ENCODE measurements at places on chromosomes 3 and 15.

DNA sequence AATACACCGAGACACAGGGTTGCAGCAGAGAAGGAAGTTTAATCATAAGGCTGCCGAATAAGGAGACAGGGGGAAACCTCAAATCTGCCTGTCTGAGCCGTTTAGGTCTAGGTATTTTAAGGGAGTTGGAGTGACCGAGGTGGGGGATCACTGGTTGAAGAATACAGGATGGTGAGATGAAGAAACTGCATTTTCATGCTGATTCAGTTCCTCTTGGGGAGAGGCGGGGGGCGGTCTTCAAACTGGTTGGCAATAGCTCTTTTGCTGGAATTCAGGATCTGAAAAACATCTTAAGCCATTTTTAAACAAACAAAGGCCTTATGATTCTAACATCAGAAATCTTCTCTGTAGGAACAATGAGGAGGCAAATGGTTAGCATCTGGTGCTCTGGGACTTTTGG, 699.5 kb upstream of the CFAP20DC start:
- no peak for DNase-seq

DNA sequence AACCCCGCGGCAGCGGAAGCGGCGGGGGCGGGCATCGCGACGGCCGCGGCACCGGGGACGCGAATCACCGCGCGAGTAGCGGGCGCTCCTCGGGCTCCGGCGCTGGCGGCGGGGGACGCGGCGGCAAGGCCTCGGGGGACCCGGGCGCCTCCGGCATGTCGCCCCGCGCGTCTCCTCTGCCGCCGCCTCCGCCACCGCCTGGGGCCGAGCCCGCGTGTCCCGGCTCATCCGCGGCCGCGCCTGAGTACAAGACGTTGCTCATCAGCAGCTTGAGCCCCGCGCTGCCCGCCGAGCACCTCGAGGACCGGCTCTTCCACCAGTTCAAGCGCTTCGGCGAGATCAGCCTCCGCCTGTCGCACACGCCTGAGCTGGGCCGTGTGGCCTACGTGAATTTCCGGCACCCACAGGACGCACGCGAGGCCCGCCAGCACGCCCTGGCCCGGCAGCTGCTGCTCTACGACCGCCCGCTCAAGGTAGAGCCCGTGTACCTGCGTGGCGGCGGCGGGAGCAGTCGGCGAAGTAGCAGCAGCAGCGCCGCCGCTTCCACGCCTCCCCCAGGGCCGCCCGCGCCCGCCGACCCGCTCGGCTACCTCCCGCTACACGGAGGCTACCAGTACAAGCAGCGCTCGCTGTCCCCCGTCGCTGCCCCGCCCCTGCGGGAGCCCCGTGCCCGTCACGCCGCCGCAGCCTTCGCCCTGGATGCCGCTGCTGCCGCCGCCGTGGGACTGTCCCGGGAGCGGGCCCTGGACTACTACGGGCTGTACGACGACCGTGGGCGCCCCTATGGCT, 675 bp downstream of the RBM15B start:
- no peak for DNase-seq

DNA sequence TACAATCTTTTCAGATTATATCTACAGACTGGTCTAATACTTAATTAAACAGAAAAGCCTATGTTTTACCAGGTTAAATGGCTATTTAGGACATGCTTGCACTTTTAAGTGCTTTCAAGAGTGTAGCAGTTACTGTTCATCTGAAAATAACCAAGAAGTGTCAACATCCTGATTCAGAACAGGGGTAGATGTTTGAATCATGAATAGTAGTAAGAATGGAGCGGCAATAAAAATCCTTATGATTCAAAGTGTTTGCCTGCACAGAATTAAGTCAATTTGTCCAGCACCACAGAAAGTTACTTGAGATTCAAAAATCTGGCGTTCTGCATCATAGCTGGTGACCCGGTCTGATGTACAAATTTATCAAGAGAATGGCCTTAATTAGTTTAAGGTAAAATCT, 48.3 kb downstream of the GREM1 start:
- DNase-seq, result no peak

DNA sequence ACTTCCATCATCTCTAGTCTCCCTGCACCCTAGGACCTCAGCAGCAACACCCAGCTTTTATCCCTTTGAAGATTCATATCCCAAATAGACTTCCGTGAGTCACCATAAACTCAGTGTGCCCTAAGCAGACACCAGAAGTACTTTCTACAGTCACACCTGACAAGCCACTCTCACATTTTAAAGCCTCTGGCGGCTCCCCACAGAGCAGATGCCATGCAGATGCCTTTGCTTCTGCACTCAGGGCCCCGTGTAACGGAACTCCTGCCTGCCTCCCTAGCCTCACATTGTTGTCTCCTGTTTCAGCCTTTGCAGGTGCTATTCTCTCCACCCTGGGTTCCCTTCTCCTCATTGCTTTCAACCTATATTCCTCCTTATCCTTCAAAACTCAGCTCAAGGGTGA, 155.5 kb upstream of the SLC24A5 start:
- DNase-seq, result no peak

GRCh38 chr3:34202975-34203374, 404.5 kb downstream of the PDCD6IP start:
- no peak for DNase-seq

DNA sequence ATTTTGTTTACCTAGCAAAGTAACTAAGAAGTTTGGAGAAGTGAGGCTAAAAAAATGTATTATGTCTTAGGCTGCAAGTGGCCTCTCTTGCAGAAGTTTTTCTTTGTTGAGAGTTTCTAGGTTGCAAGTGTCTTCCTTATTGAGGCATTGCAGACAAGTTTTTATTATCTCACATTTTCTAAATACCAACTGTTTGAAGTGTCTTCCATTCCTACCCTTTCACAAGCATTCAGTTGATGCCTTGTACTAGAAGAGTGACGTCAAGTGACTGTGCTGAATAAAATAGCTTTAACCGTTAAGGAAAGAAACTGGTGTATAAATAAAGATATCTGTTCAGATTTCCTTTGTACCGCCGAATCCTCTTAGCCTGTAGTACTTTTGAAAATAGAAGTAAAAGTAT, 123.3 kb downstream of the ALCAM start:
- DNase-seq, result no peak

- no peak for DNase-seq
Measured at GRCh38 chr15:36832774-36833463, 253.5 kb downstream of the CDIN1 start.

- no peak for DNase-seq
Measured at GRCh38 chr3:5188419-5189221, 1.1 kb downstream of the EDEM1 start.

DNA sequence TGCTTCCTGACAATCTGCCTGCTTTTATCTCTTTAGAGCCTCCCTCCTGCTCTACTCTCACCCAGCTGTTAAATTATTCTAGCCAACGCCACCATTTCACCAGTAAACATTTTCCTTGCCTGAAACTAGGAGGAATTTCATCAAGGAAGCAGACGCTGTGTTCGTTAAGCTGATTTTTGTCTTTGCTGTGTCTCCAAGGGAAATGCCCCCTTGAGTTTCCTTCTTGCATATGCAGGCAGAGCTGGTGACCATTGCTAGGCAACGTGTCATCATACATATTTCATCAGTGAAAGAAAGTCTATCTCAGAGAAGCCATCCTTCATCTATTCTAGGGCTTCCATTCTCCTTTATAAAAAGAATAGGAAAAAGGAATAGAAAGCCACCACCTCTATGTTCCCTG, 87.0 kb upstream of the ST8SIA2 start:
- DNase-seq, result no peak

GRCh38 chr3:127412578-127413317, 124.9 kb upstream of the PRR20G start:
- no peak for DNase-seq

DNA sequence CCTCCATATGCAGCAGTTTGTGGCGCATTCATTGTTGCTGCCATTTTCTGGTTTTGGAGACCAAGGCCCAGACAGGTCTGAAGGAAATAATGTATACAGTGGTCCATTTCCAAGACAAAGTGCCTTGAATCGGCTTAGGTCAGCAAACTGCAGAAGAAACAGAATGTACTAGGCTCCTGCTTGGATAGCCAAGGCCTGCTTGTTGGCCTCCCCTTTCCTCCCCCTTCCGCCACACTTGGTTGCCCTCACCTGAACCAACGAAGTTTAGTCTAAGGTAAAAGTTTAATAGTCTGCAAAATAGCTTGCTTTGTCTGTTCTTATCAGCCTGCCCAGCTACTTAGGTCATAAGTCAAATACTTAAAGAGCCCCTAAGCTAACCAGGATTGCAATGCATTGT, 12.0 kb upstream of the RTP3 start:
- no peak for DNase-seq

GRCh38 chr3:142216321-142216720, 9.1 kb downstream of the GK5 start:
- no peak for DNase-seq

GRCh38 chr15:66931768-66932633, 133.4 kb upstream of the SMAD3 start:
- DNase-seq, result no peak

DNA sequence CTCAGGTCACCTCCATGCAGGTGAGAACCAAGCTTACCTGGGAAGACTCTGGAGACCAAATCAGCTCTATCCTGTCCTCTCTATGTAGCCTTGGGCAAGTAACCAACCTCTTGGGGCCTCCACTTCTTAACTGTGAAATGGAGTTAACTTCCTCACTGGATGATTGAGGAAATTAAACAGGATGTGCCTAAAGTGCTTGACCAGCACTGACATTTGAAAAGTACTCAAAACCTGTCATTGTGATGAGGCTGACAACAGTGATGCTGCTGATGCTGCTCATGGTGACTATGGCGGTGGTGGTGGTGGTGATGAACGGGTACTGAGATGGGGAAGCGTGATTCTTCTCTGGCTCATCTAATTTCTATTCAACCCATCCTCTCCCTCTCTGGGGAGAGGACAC, 22.3 kb downstream of the VIPR1 start:
- no peak for DNase-seq

DNA sequence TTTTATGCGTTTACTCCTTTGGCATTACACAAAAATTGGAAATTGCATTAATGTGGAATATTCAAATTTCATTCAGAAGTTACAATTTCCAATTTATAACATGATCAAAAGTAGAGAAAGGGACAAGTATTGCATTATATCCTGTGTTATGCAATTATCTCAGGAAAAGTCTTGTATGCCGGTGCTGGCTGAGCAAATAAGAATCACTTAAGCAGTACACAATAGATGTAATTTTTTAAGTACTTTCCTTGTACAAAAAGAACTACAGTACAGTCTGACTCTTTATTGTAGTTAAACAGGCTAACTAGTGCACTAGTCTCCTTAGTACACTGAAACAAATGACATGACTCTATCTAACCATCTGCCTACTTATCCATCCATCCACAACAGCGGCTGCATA, 493.2 kb upstream of the KCNMB2 start:
- DNase-seq, result no peak

DNA sequence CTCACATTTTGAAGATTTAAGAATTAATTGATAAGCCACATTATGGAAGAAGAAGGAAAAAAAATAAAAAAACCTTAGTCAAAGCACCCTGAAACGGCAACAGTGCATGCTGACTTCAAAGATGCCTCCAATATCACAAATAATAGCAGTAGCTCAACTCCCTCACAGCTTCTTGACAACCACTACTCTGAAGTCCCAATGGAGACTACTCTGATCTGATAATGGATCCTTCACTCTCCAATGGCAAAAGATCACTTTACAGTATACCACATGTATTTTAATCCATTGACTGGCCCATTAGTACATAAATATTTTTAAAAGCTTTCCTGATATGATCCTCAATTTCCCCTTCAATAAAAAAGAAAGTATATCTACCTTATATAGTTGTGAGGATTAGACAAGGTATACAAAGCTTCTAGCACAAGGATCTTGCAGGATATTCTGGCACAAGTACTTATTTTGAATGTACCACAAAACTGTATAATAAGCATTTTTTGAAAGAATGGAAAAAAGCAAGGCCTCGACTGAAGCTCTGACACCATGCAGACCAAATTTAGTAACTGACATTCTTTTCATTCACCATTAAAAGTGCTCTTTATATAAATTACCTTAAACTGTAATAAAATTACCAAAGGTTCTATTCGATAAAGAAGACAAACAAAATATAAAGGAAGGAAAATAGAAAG, 91.9 kb downstream of the PEAK1 start:
- no peak for DNase-seq

DNA sequence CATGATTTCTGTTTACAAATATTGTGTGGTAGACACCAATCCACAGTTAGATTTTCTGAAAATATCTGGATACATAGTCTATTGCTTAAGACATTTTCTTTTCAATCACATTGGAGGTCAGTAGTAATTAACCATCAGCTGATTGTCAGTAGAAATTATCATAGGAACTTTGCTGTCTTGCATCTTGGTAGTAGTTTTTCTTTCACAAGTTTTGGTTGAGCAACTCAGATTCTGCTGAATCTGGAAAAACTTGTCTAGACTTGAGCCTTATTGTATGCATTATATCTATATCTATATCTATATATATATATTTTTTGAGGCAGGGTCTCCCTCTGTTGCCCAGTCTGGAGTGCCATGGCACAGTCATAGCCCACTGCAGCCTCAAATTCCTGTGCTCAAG, 4.0 kb downstream of the RAB11A start:
- no peak for DNase-seq

DNA sequence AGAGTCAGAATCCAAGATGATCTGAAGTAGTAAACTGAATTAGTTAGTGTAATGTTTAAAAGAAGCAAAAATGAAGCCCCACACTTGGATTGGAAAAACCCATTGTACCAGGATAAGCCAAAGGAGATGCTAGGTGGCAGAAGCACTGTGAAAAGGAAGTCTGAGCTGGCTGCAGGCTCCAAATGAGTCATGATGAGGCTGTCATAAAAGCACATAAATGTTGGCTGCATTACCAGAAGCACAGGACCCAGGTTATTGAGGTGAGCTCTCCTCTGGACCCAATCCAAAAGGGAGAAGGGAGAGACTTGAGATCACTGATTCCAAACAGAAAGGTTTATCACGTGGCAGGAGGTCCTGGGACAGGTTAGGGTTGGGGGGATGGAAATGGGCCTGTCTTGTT, 3.2 kb upstream of the ACAN start:
- DNase-seq, result no peak
